Right cardiac atrium (tissue), 5 donors: ENCODE measurements at places on chromosomes 6 and 20.

GRCh38 chr20:45344168-45344860, 3.9 kb downstream of the SDC4 start:
- DNase-seq, result no peak

DNA sequence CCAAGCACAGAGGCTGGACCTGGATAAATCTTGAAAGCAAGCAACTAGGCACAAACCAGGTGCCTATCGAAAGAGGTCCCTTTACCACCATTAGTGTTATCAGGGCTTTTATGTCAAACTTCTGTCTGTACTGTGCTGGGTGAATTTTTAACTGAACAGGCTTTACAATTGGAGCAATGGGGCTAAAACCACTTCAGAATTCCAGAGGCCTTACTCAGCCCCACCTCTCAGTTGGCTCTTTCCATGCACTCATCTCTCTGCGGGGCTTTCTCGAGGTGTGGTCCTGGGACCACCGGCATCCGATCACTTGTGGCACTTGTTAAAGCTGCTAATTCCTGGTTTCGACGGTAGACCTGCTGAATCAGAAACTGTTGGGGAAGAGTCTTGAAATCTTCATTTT, 232.5 kb downstream of the SOX4 start:
- no peak for DNase-seq

- DNase-seq, result no peak
Measured at GRCh38 chr6:34447386-34447785, 18.5 kb upstream of the PACSIN1 start.

DNA sequence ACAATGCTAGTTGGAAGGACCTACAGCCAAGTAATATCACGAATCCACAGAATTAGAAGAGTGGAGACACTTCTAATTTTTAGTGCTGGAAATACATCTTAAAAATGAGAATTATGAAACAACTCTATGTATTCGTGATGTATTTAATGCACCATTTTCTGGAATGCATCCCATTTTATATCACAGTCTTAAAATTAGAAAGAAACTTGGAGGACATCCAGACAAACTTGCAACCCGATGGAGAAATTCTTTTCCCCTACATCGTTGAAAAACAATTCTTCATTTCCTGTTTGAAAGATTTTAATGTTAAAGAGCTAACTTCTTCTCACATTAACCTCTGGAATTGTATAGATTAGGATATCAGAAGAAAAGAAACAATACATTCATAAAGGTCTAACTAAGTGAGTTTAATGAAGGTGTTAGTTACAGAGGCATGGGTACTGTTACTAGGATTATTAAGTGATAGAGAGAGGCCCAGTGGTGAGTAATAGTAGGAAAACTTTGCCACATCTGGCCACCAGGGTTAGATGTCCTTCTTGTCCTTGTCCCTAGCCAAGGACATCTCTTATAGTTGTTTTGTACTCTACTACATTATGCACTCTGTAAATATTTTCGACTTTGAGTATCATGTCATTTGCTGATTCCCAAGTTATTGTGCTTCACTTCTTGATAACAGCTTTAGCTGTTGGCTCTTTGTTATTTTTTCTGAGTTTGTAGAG, 502.4 kb upstream of the PTCHD4 start:
- DNase-seq, result no peak

DNA sequence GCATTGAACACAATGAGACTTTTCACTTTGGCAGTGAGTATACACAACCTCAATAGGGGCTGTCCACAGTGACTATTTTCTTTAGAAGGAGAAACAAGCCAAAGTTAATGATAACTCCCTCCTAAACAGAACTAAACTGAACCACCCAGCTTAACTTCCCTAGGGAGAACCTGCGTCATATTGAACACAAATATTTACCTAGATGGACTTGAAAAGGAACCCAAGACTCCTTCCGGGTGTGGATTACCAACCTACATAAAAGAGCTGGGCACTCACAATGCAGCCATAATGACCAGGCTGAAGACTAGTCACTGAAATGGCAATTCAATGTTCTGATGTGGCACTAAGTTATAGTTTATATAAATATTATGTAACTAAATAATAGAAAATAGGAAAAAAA, 160.6 kb downstream of the IBTK start:
- DNase-seq, result no peak

DNA sequence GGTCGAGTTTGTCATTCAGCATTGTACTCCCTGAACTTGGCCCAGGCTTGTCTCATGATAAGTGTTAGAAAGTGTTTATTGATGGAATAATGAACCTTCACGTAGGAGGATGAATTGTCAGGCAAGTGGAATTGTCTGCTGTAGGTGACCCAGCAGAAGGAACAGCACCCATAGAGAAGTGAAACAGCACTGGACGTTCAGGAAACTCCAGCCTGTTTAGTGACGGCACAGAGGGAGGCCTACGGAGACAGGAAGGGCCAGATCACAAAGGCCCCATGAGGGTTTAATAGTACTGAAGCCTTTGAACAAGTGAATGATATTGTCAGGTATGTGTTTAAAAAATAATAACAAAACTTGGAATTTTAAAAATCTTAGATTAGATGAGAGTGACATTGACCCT, 2.9 kb downstream of the STX11 start:
- DNase-seq, result no peak

DNA sequence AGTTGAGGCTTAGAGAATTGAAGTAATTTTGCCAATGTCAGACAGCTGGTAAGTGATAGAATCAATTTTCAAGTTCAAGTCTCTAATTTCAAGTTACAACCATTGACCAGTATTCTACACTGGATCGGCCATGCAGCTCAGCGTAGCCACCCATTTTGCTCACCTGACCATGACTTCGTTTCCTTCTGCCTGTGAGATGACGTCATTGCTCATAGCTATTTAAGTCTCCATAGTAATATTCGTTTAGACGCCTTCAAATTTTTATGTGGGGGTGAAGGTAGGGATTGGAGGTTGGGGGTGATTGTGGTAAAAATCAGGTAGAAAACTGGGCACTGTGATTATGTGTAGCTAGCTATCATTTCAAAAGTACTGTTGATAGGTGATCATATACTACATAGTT, 5.6 kb upstream of the HTR1B start:
- no peak for DNase-seq

DNA sequence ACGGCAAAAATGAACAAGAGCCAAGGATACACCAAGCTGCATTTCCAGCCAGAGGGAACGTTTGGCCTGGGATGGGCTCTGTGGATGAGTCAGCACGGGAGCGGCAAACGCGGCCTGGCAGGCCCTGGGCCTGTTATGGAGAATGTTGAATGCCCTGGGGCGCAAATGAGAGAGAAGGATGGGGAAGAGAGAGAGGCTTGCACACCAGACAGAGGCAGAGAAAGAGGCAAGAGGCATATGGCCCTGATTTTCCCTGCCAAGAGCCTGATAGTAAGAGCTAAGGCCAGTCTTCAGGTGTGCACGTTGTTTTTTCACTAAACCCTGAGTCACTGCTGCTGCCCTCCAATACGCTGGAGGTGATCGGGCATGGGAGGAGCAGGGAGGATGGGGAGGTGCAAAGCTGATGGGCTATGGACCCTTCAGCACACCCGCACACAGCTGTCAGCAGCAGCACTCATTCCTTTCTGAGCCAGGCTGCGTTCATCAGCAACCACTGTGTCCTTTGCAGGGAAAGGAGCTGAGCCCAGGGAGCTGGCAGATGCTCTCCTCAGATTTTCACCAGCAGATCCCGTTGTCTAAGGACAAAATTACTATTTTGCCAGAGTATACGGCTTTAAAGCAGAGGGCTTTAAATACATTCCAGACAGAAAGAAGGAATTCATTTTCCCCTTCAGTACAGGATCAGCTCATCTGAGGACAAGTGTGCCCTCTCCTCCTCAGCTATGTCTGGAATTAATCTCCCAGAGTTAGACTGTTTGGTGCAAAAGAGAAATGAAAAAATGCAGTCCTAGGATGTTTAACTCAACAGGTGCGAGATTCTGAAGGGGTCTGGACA, 61.7 kb upstream of the SLC22A23 start:
- no peak for DNase-seq
